EH (cell line): ENCODE measurements at places on chromosomes 3 and 15.

- peak; percentile 2 for DNase-seq
These were observed 57.4 kb downstream of the NGLY1 start for GRCh38 chr3:25725810-25726209.

DNA sequence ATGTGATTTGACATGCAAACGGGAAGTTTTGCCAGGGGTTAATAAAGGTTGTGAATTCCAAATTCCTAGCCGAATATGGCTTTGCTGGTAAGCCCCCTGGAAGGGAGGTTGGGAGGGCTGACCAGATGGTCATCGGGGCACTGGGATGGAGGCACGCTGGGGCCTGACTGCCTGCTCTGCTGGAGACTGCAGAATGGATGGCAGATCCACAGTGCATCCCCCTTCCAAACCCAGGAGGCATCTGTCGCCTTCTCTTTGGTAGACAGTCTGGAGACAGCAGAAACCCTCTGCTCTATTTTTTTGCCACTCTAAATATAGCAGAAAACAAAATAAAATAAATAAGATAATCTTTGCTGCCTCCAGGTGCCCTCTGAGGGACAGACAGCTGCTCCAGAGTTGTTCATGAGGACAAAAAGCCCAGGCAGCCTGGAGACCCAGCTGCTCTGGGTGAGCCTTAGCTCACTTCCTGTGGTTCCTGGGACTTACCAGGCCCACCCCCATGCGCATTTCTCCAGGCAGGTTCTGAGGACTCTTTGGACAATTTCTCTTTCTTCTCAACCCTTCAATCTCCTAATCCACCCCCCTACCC lies 6.1 kb upstream of the SPTBN5 start:
- DNase-seq = no peak

GRCh38 chr3:150242220-150242936 lies 165.7 kb upstream of the TSC22D2 start:
- peak; percentile 88 for DNase-seq

DNA sequence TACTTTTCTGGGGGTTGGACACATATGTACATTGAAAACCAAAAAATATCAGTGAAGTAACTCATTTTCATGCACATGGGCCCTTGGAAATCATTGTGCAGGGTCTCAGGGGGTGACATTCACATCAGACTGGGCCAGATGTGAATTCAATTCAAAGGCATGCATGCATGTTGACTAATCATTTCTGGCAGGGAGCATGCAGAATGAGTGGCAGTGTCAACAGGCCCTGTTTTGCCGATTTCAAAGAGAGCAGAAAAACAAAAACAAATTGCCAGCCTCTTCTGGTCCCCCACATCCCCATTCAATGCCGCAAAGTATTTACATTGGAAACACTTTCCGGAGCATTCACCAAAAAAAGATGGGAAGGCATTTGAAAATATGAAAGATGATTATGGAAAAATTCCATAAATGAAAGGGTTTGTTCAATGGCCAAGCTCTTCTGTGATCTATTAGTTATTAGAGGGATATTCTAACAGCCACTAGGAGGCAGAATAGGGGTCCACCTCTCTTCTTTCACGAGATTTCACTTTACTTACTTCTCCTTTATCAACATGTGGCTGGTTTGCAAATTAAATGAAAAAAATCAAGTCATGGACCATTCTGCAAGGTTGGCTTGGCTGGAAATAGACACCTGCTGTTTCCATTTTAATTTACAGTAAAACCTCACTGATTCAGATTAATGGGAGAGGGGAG lies 119.9 kb upstream of the FEZF2 start:
- peak; percentile 2 for DNase-seq
